CD4-positive, alpha-beta T cell treated with Interleukin-15 for 4 hours (primary cell): ENCODE measurements at places on chromosomes 6 and 20.

DNA sequence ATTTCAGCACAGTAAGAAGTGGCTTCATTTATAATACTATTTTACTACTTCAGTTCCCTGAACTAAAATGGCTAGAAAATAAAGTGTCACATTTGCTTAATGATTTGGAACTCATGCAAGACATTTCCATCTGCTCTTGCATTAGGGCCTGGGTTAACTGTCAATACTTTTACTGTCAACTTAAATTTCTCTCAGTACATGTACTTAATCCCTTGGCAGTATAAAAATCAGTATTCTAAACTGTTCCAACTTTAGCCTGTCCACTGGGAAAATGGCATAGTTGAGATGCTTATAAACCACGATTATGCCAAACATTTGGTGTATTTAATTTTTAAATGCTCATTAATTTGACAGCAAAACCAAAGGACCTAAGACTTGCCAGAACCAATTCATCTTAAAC, 154.5 kb downstream of the ASCC3 start:
- DNase-seq: no peak

DNA sequence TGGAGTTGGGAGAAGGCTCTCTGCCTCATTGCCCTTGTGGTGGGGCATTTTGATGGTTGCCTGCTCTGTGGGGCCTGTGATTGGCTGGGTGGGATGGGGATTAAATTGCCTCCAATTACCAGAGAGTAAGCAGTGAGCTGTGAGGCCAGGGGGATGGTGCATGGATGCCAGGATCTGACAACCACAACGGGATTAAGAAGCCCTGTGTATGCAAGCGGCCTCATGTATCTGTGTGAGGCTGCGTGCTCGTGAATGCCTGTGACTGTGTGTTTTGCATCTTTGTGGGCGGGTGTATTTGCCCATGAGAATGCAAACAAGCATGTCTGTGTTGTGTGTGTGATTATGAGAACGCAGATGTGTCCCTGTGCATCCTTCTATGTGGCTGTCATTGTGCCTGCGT, 46.1 kb downstream of the CD40 start:
- DNase-seq: no peak

DNA sequence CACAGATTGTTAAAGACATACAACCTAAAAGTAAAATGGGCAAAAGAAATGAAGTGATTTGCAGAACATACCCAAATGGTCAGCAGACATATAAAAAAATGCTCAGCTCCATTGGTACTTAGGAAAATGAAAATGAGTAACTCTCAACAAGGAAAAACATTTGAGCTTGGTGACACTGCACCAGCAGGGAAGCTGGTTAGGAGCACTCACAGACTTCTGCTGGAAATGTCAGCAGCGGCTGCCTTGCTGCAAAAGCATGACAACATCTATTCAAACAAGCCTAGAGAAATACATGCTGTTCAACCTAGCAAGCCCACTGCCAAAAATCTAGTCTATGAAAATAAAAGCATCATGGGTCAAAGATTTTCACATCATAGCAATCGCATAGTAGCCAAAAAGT, 99.0 kb upstream of the FOXQ1 start:
- no peak for DNase-seq

DNA sequence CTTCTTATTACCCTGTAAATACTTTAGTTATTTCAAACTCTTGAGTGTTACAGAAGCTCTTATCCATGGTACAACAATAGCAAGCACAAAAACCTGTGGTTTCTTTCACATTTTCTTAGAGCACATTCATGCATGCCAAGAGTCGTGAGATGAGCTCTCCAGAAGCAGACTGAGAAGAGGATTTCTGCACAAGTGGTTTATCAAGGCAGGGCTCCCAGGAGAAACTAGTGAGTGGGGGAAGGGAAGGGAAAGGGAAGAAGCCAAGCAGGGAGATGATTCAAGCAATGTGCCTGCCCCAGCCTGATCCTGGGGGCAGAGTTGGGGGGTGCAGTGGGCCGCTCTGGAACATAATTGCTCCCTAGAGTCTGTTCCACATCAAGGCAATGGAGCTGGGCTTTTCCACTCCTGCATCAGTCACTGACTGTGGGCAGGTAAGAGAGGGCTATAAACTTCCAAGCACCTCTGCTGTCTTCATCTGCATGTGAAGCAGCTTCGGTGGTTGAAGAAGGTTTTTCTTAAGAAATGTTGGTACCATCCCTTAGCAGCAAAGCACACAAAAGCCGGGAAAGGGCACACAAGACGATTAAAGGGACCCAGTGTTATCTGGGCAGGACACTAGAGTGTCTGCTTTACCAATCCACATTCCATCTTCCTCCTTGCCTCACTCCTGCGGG, 152.1 kb downstream of the PLCB4 start:
- no peak for DNase-seq

- DNase-seq: no peak
Observed at GRCh38 chr20:58569241-58570125, 54.3 kb upstream of the APCDD1L start.

DNA sequence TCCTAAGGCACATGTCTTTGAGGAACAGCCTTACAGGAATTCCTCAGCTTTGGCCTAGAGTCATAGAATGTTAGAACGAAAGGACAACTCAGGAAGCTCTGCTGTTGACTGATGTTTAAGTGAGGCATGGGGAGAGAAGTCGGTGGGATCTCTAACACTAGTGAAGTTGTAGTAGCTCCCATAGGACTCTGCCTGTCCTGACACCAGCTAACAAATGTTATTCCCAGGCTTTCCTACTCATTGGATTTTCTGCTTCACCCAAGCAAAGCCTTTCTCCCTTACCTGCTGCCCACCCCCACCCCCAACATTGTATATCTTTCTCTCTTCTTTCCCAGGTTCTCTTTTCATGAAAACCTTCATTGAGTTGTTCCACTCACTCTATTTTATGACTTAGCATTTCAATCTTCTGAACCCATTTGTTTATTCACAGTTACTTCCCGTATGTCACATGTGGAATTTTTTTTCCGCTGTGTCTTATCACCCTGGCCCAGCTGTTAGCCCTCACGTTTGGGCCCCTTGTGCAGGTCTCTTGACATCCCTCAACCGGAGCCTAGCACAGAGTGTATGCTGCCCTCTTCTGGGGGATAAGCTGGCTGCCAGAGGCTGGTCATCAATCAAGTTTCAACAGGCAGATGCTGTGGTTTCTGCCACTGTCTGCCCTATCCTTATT, 39.2 kb upstream of the RNF8 start:
- peak; percentile 36 for DNase-seq

- no peak for DNase-seq
Observed at GRCh38 chr6:50961611-50962010, 142.9 kb downstream of the TFAP2B start.

DNA sequence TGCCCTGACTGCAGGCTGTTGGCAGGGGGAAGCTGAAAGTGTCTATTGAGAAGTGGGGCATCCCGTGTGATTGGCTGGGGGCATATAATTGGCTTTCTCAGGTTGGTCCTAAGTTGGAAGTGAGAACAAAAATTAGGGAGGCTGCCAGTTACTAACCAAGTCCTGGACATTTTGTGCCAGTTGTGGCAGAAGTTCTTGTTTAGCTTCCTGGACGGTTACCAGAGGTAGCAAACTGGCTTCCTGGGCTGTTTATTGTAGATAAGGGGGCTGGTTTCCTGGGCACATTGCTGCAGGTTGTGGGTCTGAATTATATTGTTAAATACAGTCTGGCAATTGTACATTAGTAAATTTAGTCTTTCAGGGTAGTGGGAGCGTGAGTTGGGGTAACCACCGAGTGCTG, 50.6 kb upstream of the SLC2A12 start:
- no peak for DNase-seq

- no peak for DNase-seq
Observed at GRCh38 chr6:150617496-150618460, 18.1 kb downstream of the PLEKHG1 start.

DNA sequence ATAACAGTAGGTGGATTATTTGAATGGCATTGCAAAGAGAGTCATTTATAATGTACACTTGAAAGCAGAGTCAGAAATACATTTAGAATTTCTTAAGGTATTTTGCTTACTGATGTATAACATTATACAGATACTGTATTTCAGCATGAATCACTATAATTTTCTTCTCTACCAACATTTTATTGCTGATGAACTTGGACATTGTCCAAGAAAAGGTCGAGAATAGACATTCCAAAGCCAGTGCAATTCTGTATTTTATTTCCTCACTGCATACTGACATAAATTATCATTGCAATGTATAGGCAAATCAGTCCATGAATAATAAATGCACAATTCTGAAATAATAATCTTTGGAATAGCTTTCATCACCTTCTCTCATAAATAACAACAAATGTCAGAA, 1420.0 kb upstream of the EYS start:
- DNase-seq: no peak

GRCh38 chr20:17666481-17666880, 15.6 kb downstream of the RRBP1 start:
- no peak for DNase-seq

DNA sequence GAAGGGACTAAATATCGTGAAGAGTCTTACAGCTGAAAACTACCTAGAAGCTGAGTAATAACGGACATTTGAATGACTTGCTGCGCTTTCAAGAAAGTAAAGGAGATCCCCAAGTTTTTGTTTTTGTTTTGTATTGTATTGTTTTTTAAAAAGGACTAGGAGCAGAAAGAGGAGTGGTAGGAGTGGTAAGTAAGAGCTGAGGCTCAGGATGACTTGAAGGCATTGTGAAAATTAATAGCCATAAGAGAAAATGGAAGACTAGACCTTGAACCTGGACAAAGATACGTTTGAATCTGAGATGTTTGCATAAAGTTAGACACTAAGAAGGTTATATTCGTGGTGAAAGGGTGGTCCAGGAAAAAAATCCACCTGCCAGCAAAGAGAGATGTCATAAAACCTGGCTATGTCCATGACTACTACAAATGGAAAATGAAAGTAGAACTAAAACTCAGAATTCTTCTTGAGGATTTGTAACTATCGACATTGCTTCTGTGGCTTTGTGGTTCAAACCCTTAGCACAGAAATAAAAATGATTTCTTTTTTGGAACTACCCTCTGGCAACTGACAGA, 824.8 kb upstream of the FLRT3 start:
- DNase-seq: no peak

DNA sequence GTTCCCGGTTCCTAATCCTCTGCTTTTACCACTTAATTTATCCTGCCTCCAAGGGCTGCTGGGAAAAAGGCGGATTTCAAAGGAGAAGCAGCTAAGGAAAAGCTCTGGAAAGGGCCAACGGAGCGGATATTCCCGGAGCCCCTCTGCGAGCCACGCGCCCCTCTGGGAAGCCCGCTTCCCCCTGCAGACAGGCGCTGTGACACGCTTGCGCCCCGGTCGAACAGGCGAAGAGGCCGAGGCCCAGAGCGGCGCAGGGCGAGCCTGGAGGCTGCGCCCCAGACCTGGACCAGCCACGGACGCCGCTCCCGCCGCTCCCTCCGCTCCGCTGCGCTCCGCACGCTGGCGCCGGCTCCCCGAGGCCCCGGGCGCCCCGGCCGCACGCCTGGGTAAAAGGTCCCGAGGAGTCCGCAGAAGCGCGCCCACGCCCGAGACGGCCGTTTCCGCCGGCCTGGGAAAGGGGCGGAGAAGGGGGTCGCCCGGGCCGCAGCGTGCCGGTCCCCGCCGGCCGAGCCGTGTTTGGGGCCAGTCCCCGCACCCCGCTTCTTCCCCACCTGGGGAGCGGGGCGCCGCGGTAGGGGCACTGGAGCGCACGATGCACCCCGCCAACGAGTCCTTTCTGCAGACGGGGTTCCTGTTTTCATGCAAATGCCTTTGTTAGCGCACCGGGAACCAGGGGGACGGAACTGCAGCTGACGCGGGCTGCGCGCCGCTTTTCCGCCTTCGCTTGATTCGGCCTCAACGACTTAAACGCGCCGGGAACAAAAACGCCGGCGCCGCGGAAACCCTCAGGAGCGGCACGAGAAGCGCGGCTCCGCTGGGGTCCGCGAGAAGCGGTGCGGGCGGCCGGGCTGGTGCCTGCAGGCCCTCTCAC, 91.9 kb upstream of the SIRPA start:
- no peak for DNase-seq

- DNase-seq: peak; percentile 53
Observed at GRCh38 chr6:157020881-157021343, 243.7 kb downstream of the ARID1B start.

GRCh38 chr6:13046084-13046483, 282.3 kb downstream of the TBC1D7 start:
- no peak for DNase-seq

GRCh38 chr6:105901583-105901982, 184.6 kb upstream of the PRDM1 start:
- DNase-seq: no peak

- no peak for DNase-seq
Observed at GRCh38 chr20:19813846-19814640, 56.0 kb downstream of the RIN2 start.

DNA sequence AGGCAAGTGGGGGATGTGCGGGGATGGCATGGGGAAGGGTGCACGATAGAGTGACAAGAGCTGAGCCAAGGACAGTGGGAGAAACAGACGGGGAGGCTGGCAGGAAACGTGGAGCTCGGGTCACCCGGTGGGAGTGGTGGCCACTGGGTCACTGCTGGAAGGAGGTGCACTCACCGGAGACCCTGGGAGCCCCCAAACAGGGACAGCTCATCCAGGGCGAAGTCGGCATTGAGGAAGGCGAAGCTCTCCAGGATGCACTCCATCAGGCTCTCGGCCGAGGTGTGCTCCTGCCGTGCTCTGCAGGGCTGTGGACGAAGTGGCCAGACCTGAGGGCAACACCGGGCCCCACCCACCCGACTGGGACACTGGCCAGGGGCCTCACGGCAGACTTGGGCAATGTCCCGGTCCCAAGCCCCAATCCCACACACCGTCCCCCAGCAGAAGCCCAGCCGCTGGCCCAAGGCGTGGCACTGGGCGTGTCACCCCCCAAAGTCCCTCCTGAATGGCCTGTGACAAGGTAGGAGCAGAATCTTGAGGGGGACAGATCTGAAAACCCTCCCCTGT, 87.3 kb downstream of the PTPN1 start:
- DNase-seq: no peak

- DNase-seq: no peak
Observed at GRCh38 chr6:140824595-140824994, 1308.1 kb upstream of the GJE1 start.

DNA sequence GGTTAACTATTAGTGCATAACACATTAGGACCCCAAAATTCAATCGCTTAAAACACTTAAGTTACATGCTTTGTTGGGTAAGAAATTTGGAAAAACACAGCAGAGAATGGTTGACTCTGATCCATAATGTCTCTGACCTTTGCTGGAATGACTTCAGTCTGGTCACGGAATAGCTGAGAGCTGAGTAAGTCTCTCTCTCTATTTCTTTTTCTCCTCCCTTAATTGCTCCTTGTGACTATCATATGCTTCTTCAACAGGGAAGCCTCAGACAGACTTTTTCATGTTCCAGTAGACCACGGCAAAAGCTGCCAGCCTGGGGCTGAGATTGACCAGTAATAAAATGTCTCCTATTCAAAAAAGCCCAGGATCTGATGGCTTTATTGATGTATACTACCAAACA, 4.8 kb downstream of the OR12D1 start:
- DNase-seq: no peak

- peak; percentile 73 for DNase-seq
Observed at GRCh38 chr6:24933868-24934401, 1.8 kb downstream of the RIPOR2 start.
